NCI-H774 (cell line): ENCODE measurements at places on chromosomes 5 and 9.

DNA sequence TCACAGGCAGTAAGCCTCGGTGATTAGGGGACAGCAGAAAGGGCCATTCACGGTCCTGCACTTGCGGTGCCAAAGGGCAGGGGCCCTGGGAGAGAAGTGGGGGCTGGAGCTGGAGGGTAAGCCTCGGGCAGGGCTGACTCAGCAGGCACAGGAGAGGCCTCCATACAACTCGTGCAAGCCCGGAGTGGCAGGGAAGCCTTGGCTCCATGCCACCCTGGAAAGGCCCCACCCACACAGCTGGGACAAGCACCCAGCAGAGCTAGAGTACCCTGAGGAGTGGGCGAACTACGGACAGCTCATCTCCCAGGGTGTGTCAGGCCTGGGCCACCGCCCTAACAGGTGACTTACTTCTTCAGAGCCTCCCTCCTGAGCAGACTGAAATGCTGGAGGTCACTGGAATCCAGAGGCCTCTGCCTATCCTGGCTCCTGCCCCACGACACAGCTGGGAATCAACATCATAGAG is 5.6 kb upstream of the CAMK2A start:
- no peak for DNase-seq

DNA sequence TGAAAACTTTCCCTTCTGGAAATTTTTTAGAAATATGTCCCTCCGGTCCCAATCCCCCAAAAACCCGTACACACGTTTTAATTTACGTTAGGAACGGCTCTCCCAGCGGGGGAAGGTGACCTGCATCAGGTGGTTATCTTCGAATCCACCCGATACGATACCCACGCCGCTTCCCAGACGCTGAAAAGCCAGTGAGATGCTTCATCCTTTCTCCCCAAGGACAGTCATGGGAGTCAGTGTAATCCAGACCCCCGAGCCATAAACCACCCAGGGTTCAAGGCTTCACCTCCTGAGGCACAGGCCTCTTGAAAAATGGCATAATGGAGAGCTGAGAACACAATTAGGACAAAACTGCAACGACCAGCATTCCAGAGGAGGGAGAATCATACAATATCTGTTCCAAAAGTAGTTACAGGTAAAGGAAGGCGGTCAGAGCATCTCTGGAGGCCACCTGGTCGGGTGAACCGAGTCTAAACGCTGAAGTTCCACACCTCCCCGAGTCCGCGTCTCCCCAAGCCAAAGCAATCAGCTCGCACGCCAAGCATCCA is 857 bp downstream of the FAM169A start:
- no peak for DNase-seq

DNA sequence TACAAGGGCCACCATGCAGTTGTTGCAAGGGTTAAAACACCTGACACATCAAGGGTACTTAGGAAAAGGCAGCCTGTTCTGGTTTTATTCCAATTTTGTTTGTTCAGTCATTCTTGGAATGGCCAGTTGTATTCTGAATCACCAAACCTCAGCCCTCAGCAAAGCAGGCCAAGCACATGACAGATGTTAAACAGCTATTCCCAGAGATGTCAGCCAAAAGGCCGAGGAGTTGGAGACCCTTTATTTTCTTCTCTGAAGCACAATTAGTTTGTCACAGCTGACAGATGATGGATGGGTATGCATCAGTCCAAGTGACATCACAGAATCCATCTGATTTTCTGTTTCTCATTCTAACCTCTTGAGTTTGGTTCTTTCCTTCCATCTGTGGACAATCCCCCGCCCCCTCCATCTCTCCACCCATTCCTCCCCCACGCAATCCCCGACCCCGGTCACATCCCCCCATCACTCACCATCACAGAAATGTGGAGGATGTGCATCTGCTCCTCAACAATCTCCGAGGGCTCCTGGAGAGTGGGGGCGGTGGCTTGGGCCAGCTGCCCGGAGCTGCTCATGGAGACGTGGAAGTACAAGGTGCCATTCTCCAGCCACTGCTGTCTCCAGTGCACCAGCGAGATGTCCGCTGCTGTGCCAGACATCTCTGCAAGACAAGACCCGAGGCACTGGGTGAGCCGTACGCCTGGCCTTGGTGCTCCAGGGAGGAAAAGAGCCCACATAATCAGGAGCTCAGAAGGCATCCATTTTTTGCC is 123.8 kb downstream of the ASTN2 start:
- no peak for DNase-seq

- DNase-seq: no peak
These were observed 13.4 kb upstream of the SNX24 start for GRCh38 chr5:122831984-122832383.

DNA sequence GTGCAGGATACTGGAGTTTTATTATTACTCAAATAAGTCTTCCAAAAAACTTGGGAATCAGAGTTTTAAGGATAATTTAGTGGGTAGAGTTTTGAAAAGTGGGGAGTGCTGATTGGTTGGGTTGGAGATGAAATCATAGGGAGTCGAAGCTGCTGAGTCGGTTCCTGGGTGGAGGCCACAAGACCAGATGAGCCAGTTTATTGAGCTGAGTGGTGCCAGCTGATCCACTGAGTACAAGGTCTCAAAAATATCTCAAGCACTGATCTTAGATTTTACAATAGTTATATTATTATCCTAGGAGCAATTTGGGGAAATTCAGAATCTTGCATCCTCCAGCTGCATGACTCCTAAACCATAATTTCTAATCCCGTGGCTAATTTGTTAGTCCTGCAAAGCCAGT is 804.9 kb upstream of the SEMA6A start:
- no peak for DNase-seq

- DNase-seq: peak; percentile 28
These were observed 18.4 kb downstream of the LSM11 start for GRCh38 chr5:157761690-157762621.

DNA sequence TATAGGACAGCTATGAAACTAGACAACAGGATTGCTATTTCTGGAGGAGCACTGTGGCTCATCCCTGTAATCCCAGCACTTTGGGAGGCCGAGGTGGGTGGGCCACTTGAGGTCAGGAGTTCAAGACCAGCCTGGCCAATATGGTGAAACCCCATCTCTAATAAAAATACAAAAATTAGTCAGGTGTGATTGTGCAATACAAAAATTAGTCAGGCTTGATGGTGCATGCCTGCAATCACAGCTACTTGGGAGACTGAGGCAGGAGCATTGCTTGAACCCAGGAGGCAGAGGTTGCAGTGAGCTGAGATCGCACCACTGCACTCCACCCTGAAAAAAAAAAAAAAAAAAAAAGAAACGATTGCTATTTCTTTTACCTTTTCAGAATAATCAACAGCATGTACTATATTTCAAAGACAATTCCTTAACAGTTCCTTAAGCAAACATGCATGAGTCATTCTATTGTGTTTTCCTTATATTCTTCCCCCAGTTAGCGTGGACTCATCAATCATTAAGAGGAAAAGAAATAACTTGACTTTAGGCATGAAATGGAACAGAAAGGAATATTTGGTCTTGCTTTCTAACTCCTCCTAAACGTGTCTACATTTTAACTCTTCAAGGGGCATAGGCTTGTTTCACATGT is 162.6 kb downstream of the TAF11L14 start:
- DNase-seq: no peak

DNA sequence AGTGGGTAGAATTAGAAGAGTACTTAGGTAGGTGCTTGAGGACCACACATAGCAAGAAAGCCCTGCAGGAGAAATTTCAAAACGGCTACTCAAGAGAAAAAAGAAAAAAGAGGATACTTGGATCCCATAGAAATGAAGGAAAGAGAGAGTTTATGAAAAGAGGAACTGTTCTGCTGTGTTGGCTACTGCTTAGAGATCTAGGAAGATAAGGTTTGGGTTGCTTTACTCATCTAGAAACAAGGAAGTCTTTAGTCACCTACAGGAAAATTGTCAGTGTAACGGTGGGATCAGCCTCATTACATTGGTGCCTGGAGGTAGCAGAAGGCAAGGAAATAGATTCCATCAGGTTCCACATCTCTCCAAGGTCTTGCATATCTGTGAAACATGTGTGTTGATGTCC is 14.8 kb upstream of the C5orf46 start:
- DNase-seq: no peak

- no peak for DNase-seq
These were observed 77.8 kb upstream of the LRRTM2 start for GRCh38 chr5:138952962-138953361.

- no peak for DNase-seq
These were observed 16.8 kb upstream of the DAB2IP start for GRCh38 chr9:121634329-121635261.

- DNase-seq: no peak
These were observed 384.8 kb upstream of the PCSK5 start for GRCh38 chr9:75505654-75506053.

DNA sequence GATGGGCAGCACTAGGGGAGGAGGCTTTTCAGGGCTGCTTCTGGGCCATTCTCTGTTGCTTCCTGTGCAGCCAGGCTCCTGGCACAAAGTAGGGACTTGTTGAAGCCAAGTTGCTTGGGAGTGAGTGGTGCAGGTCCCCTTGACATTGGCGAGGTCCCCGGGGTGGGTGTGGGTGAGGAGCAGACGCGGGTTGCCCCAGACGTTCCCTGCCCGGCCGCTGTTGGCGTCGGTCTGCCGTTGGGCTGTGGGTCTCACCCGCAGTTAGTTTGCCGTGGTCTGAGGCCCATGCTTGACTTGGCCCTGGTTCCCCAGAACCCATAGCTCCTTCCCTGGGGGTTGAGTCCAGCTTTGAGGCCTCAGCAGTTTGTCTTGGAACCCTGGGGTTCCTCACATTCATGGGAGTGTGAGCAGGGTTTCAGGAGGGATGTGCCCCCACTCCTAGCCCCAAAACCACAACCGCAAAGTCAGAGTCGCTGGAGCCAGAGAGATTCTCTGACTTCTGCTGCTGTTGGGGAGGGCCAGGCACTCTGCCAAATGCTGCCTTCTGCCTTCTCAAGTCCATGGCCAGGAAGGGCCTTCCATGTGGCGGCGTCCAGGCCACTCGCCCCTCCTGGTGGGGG is 77.5 kb downstream of the RXRA start:
- DNase-seq: no peak

GRCh38 chr5:72561148-72561972 is 54.1 kb upstream of the ZNF366 start:
- no peak for DNase-seq

GRCh38 chr9:88661759-88662158 is 126.8 kb downstream of the NXNL2 start:
- no peak for DNase-seq

GRCh38 chr9:2459756-2460155 is 161.8 kb upstream of the VLDLR start:
- DNase-seq: no peak

DNA sequence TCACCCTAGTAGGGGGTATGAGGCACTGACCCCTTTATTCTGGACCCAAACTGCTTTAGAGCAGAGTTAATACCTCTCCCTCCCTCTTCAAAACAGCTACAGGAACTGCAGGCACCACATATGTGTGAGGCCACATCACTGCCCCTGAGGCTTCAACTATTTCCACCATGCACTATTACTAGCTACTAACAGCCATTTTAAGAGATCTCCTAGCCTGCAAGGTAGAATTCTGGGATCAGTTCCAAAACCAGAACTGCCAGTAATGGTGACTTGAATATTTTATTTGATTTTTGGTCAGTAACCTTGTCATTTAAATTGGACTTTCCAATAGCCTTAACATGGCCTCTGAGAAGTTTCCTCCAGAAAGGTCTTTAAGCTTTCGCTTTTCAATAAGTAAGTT is 55.3 kb upstream of the FSD1L start:
- no peak for DNase-seq

DNA sequence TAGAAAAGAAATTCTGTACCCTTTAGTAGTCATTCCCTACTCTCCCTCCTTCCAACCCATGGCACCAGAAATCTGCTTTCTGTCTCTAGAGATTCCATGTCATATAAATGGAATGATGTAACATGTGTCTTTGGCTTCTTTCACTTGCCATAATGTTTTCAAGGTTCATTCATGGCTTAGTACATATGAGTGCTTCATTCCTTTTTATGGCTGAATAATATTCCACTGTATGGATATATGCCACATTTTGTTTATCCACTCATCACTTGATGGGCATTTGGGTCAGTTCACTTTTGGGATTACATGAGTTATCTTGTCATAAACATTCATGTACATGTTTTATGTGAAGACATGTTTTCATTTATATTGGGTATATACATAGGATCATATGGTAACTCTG is 19.4 kb downstream of the POLR3G start:
- DNase-seq: no peak

DNA sequence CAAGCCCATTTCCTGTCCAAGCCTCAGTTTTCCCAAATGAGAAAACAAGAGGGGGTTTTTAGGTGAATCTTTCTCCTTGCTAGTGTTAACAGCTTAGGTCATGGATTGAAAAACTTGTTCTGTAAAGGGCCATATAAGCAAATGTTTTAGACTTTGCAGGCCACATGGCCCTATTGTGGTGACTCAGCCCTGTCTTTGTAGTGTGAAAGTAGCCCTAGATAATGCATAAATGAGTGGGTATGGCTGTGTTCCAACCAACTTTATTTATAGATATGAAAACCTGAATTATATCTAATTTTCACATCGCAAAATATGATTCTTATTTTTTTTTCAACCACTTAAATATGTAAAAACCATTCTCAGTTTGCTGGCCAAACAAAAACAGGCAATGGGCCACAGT is 6.9 kb upstream of the BARX1 start:
- DNase-seq: no peak

GRCh38 chr9:111605041-111605559 is 5.7 kb upstream of the PTGR1 start:
- DNase-seq: no peak

GRCh38 chr9:89522959-89523285 is 25.0 kb upstream of the SEMA4D start:
- DNase-seq: no peak

- no peak for DNase-seq
These were observed 548.9 kb downstream of the BNC2 start for GRCh38 chr9:16321461-16322119.

- peak; percentile 57 for DNase-seq
These were observed at the start of gene FCHSD1 for GRCh38 chr5:141650851-141651727. Gene FCHSD1, minus strand, starts transcription at chr5:141651418. Its CDS starts 50 bp downstream, at chr5:141651368.

GRCh38 chr5:156947925-156948324 is 15.1 kb downstream of the TIMD4 start:
- no peak for DNase-seq

- DNase-seq: peak; percentile 58
These were observed at the start of gene FAM163B for GRCh38 chr9:133609311-133610098. Gene FAM163B, minus strand, starts transcription at chr9:133609389. Its CDS starts 29,166 bp downstream, at chr9:133580223.

- DNase-seq: no peak
These were observed 27.0 kb upstream of the PRRC2B start for GRCh38 chr9:131366761-131367401.

DNA sequence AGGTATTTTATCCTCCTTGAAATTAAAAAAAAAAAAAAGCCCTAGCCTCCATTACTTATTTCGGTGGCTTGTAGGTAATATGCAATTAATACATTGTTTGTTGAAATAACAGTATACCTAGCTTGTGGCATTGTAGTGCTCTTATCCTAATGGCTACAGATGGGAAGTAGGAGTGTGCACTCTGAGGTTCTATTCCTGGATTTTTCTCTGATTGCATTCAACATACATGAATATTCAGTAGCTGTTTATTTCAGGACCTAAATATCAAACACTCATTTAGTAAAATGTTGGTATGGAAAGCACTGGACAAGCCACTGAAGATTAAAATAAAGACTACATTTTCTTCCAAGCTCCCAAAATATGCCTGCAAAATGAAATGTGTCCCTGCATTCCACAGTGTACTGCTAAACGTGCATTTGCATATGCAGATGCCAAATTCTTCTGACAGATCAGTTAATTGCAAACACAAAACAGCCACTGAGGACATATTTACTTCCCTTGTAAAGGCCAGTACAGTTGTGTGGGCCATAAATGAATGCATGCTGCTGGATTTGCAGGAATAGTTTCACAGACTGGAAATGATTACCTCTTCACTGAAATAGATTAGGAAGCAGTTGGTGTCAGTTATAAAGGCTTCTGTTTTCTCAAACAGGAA is 826.1 kb downstream of the PRELID2 start:
- no peak for DNase-seq

- DNase-seq: no peak
These were observed 28.5 kb downstream of the ZNF366 start for GRCh38 chr5:72478684-72479083.
